ENCODE measurements at places on chromosomes 16 and 17.
A peak's percentile ranks its signal among the peaks of the same experiment; 100 is the strongest.

- DNase-seq, result no peak
These were observed 201.9 kb downstream of the SNX29 start for GRCh38 chr16:12178251-12178990.

DNA sequence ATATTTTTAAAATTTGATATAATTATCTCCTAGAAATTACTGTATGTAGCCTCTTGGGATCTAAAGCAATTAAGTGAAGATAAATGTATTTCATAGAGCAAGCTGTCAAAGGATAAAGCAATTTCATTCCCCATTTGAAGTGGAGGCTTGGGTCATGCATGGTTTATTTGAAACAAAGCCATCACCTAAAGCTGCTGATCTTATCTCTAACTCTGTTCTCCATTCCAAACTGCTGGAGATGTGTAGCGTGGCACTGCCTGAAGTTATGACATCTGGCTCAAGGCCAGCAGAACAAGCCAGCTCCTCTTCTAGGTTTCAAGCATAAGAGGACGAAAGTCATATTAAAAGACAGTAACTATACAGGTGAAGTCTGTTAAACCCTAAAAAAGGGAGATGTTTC lies 83.9 kb downstream of the HIC1 start:
- peak; percentile 49 for DNase-seq

DNA sequence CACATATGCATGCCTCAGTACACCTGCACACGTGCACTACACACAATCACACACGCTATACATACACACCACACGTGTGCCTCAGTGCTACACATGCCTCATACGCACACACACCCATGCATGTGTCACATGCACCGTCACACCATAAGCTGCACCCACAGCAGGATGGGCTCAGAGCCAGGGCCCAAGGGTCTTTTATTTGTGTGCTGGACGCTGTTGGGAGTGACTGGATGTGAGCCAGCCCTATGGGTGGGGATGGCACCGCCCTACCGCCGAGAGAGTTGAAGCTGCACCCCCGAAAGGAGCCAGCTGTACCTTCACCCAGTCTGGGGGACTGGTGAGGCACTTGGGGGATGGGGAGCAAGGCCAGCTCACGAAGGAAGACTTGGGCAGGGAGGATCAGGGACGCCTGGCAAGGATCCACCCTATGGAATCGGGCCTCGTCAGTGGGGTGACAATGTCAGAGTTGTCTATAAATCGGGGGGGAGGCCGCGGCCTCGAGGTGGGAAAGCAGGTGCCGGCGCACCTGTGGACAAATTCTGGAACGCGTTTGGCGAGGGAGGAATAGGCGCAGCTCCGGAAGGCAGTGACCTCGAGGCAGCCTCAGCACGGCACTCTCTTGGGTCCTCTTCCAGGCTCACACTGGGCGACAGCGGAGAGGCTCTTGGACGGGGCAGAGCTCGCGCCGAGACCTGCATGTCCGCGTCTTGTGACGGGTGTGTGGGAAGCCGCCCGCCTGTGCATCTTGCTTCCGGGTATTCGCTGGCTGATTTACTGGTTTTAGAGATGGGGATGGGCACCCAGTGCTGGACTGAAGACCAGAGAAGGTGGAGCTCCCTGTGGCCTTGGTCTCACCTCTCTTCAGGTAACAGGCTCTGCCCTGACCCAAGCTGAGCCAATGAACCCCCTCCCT lies 7.3 kb downstream of the RGS11 start:
- no peak for DNase-seq

GRCh38 chr17:54745862-54746261 lies 154.8 kb upstream of the TOM1L1 start:
- DNase-seq, result no peak

DNA sequence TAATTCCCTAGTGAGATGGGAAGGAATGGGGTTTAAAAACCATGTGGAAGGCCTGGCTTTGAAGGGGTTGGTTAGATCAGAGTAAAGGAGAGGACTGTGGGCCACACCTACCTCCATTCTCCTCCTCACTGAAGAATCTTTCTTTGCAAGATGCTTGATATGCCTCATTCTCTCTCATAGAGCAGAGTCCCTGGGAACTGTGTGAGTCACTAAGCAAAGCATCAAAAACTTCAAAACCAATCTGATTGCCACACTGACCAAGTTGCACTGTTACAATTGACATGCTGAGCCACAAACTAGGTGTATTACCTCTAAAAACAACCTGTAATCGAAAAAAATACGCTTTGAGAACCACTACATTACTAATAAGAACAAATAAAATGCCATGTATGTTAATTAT lies 2.0 kb downstream of the TUBD1 start:
- no peak for DNase-seq

DNA sequence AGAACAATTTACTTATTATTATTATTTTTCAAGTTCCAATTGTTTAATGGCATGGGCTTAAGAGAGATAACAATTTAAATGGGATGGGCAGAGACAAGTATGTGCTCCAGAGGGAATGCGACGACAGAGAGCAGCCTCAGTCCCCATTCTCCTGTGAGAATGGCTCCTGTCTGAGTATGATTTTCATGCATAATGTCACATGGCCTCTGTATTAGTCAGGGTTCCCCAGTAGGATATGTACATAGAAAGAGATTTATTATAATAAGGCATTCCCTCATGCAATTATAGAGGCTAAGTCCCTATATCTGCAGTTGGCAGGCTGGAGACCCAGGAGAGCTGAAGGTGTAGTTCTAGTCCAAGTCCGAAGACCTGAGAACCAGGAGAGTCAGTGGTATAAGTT lies 22.9 kb upstream of the NKD1 start:
- no peak for DNase-seq

DNA sequence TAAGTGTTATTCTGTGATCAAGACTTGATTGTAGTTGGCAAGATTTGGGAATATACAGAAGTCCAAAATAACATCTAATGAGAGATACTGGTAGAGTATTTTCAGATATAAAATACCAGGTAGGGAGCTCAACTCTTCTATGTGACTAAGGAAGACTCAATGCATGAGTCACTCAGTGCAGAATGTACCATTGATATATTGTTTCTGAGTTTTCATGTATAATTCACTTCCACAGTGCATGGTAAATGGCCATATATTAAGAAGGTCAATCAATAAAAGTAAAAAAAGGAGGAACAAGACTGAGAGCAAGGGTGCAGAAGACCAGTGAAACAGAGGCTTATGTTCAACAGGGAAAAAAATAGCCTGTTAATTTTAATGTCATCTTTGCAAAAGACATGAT lies 1387.9 kb downstream of the CDH8 start:
- no peak for DNase-seq

DNA sequence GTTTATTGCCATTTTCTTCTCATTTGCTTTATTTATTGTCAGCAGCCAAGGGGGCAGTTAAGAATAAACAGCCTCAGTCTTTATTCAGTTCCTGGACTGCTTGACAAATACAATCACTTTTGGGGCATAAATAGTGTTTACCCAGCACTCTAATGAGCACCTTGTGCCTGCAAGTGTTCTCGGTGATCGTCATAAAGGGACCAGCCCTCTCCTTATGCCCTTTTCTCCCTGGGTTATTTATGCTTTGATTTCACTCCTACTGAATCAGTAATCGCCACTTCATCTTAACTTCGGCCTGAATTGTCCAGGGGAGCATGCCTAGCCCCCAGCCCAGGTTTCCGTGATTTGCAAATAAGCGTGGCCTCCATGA lies 55.7 kb upstream of the CACNG5 start:
- no peak for DNase-seq

DNA sequence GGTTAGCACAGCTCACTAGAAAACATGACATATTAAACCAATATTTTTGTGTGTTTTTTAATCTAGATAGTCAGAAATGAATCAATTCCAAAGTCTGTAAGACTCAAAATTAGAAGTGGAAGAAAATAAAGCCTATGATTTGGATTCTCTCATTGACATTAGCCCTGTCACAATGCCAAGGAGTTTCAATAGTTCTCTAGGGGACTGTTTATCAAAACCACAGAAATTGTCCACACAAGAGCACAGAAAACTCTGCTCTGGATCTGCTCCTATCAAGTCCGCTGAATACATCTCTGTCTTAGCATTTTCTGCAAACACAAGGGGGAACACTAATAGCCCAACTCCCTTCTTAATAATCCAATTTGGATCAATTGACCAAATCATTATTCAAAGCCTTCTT lies 152.0 kb downstream of the HS3ST3B1 start:
- DNase-seq, result no peak

DNA sequence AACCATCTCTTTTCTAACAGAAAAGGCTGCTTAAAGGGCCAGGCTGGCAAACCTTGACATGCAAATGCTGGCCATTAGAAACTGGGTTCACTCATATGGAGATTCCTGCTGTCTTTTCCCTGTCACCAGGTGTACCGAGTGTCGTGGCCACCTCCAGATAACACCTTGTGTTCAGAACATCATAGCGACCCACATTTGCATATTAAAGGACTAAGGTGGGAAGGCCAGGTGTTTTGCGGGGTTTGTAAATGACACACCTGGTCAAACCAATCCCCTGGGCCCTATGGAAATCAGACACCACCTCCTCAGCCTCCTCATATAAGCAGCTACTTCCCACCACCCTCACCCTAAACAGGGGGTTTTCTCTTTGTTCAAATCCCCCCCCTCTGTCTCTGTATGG lies 2.5 kb upstream of the AIPL1 start:
- DNase-seq, result no peak

DNA sequence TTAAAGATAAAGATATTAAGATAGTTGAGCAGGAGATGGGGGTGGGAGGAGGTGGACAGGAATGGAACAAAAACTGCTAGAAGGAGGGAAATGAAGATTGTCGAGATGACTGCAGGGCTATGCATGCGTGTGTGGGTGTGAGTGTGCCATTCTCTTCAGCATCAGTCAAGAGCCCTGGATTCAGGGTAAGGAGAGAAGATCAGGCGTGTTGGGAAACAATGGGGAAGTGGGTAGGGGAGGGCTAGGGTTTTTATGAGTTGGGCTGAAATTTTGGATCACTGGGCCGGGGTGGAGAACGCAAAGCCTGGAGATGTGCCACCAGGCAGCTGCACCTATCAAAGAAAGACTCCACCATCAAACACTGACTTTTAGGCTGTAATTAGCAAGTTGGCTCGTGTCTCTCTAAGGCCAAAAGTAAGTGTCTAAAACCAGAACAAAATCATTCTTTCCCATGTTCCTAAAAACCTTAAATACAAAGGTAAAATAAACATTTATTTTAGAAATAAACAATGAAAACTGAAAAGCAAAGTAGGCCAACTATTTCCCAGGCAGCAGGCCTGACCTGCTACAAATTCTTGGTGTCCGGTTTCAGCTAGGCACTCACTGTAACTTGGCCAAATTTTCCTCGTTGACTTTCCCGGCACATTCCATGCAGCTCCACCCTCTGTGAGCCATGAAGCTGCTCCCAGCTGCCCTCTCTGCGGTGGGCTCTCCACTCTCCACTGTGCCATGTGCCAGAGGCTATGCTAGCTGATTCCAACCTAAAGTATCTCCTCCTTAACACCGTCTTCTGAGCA lies 4.2 kb downstream of the CDRT4 start:
- DNase-seq, result no peak

GRCh38 chr17:79470754-79471153 lies 140.1 kb downstream of the RBFOX3 start:
- no peak for DNase-seq

GRCh38 chr16:64428463-64429113 lies 693.3 kb downstream of the CDH11 start:
- no peak for DNase-seq

- DNase-seq, result no peak
These were observed 362.1 kb downstream of the HS3ST4 start for GRCh38 chr16:26053889-26054288.

- no peak for DNase-seq
These were observed 111.7 kb upstream of the FOXF1 start for GRCh38 chr16:86398622-86399021.

GRCh38 chr17:14067347-14067746 lies 2.0 kb upstream of the COX10 start:
- no peak for DNase-seq
